GM12878 (cell line): ENCODE measurements at places on chromosomes 2 and 18. TPM values are rescaled to one million over a fixed set of nuclear protein-coding genes. Genes with fewer than 3 reads are reported as not detected.

The CD28 gene
- 0.16 and 0.23 TPM in 2 replicates for total RNA-seq

The ABCG8 gene
- total RNA-seq: not detected in 2 replicates

DNA sequence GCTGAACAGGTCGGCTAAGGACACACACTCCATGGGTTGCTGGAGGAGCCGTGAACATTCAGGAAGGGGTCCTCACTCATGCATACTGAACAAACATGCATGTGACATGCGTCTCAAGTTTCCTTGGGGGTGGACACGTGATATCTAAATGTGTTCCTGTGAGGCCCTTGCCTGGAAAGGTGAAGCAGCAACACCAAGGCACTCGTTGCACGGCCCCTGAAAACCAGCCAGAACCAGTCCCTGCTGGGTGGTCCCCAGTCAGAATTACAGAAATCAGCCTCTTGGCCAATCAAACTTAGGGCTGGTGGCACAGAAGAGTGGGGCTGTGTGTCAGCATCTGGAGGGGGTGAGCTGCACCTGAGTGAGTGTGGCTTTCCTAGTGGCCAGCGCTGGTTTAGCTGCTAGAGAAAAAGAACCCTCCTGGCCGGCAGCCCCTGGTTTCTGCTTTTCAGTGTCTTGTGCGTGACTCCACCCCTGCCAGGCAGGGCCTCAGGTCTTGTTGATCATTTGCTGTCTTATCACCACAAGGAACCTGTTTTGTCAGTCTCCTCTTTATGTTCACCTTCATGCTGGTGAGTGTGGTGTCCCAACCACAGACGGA, 3.2 kb upstream of the AQP12B start:
- no peak for DNase-seq

GRCh38 chr2:143399631-143400069, 270.4 kb downstream of the ARHGAP15 start:
- DNase-seq: no peak

- DNase-seq: no peak
Observed at GRCh38 chr2:68420254-68420910, 46.7 kb downstream of the FBXO48 start.

GRCh38 chr2:85341269-85342029, 12.9 kb downstream of the RETSAT start:
- no peak for DNase-seq

DNA sequence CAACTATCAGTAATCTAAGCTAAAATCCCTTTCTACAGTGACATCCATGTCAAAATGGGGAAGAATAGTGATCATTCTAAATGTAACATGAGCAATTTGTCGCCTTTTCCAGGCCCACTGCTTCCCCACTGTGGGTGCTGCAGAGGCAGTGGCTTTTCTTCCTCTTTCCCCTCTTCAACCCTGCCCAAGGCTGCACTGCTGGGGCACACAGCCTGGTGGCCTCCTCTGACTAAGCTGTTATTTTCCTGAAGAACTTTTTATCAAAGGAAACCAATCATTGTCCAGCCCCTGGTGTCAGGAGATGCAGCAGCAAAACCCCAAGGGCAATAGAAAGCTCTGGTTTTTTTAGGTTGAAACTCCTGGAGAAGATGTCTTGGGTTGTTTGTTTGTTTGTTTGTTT, 117.6 kb upstream of the KLF7 start:
- no peak for DNase-seq

- DNase-seq: no peak
Observed at GRCh38 chr2:74815941-74816340, 18.0 kb upstream of the HK2 start.

DNA sequence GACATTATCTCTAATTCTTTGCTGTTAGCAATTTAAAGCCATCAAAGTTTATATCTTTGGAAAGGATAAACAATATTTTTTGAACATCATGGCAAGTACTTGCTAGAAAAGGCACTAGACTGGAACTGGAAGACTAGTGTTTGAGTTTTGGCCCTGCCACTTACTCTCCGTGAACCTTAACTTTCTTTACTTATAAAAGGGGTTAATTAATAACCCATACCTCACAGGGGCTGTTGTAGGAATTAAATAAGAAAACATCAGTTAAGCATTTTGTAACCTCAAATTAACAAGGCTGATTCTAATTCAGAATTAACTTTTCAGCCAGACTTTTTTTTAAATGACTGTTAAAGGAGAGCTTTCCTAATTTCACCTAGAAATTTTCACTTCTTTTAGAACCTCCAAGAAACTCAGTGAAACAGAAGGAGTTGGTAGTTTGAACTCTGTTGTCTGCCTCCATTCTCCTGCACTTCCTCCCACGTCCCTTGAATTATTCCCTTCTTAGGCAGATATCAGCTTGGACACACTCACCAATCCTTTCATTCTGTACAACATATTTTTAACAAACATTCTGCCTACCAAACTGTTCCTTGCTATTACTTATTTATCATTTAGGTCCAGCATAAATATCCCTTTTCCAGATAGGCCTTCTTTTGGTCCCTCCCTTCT, 79.5 kb downstream of the COX7A2L start:
- DNase-seq: no peak

- no peak for DNase-seq
Observed at GRCh38 chr2:218180467-218181114, 13.8 kb upstream of the CXCR1 start.

DNA sequence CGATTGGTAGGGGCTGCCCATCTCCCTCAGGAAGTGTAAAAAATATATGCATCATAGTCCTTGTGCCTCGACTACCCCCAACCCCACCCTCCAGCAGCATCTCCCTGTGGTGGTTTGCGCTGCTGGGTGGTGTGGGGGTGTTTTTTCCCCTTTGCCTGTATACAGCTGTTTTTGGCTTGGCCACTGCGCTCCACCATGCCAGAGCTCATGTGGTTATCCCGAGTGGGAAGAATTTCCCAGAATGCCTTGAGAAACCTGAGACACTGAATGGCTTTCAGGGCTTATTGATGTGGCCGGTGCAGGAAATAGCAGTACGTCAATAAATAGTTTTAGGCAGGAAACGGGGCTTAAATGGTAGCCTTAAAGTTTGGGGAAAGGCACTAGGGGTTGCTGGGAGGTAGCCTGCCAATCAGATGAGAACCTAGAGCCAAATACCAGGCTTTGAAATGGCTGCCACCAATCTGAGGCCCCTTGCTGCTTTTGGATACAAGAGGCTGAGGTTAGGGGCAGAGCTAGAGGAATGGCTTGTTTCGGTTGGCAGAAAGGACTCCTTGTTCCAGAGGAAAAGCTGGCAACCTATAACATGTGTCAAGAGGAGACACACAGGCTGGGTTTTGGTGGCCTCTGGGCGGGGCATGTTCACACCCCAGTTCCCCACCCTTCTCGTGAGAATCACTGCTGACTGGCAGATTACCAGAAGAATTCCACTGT, 144.1 kb downstream of the SMAD7 start:
- DNase-seq: no peak

GRCh38 chr2:238425979-238426567, 654 bp upstream of the ASB1 start:
- DNase-seq: no peak
